ENCODE measurements at places on chromosomes 12 and 14.

- no peak for DNase-seq
Observed at GRCh38 chr12:124380796-124381455, 86.0 kb downstream of the RFLNA start.

GRCh38 chr14:34055157-34055950 is 104.5 kb upstream of the EGLN3 start:
- DNase-seq = no peak

GRCh38 chr14:62443796-62444195 is 601.5 kb downstream of the KCNH5 start:
- no peak for DNase-seq

DNA sequence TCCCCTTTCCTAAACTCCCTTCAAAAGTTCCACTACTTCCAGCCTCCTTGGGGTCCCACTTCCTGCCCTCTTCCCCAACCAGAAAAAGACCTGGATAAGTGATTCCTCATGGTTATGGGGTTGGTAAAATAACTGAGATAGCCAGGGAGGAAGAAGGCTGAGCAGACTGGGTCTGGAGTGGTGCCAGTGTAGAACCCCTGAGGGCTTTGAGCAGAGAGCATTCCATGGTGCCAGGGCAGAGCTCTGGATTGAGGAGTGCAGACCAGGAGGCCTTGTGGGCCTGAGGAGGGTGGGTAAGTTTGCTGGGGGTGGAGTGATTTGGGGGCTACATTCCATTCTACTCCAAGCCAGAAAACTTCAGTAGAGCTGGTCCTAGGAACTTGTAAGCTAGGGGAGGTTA is 9.5 kb upstream of the CISTR start:
- DNase-seq = no peak

DNA sequence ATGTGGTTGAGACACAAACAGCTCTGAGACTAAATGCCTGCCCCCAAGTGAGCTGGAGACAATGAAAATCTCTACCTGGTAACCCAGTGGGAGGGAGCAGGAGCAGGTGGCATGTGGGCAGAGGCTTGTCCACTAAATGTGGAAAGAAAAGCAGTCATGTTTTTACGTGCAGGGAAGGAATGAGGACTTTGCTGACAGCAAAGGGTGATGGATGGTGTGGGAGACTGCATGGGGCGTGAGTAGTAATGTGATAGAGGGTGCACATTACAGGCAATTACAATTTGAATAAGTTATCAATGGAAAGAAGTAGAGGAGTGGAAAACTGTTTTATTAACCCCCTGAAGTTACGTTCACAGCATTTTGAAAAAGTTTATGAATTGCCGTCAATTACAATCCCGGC is 176.6 kb downstream of the NRXN3 start:
- DNase-seq = no peak
